ENCODE measurements at places on chromosomes 1 and 21. TPM values are rescaled to one million over a fixed set of nuclear protein-coding genes. Genes with fewer than 3 reads are reported as not detected.

The RIMKLA gene
- total RNA-seq: 1.2 TPM

The USP1 gene
- 65.9 TPM for total RNA-seq

DNA sequence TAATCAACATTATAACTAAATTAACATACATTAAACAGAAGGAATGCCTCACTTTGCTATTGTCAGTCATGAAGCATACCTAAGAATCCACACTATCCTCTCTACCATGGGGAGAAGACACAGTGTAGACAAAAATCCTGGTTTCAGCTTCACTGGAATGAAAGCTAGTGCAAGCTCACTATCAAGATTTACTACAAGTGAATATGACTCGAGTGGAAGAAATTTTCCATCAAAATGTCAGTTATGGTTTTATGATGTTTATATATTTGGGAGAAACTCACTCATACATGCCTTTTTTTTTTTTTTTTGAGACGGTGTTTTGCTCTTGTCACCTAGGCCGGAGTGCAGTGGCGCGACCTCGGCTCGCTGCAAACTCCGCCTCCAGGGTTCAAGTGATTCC, 424.3 kb downstream of the KCNT2 start:
- DNase-seq: no peak
- no peak overlapping the region for H3K27ac ChIP-seq
- no peaks in the 10 kb centered on the region for H3K4me1 ChIP-seq
- H3K27me3 ChIP-seq: no peaks in the 10 kb centered on the region

GRCh38 chr1:37883671-37884070, 24.3 kb upstream of the MTF1 start:
- no peak for DNase-seq
- H3K36me3 ChIP-seq: peaks cover 39% of the 10 kb centered on the region
- H3K4me1 ChIP-seq: peaks cover 9% of the 10 kb centered on the region
- no peak overlapping the region for H3K4me3 ChIP-seq

The CCDC30 gene
- 1.4 TPM for total RNA-seq

The PTPN14 gene
- total RNA-seq: 2.8 TPM

- H3K27ac ChIP-seq: no peak overlapping the region
- no peaks in the 10 kb centered on the region for H3K36me3 ChIP-seq
- no peaks in the 10 kb centered on the region for H3K27me3 ChIP-seq
- DNase-seq: peak; percentile 11
- H3K4me1 ChIP-seq: peaks cover 5% of the 10 kb centered on the region
- H3K4me3 ChIP-seq: no peak overlapping the region
Measured at GRCh38 chr21:15679630-15680029, 50.2 kb upstream of the USP25 start.

- no peaks in the 10 kb centered on the region for H3K4me1 ChIP-seq
- H3K4me3 ChIP-seq: no peak overlapping the region
- no peak overlapping the region for H3K27ac ChIP-seq
- no peak for DNase-seq
- no peaks in the 10 kb centered on the region for H3K36me3 ChIP-seq
Measured at GRCh38 chr1:31216016-31216415, 23.7 kb downstream of the NKAIN1 start.

DNA sequence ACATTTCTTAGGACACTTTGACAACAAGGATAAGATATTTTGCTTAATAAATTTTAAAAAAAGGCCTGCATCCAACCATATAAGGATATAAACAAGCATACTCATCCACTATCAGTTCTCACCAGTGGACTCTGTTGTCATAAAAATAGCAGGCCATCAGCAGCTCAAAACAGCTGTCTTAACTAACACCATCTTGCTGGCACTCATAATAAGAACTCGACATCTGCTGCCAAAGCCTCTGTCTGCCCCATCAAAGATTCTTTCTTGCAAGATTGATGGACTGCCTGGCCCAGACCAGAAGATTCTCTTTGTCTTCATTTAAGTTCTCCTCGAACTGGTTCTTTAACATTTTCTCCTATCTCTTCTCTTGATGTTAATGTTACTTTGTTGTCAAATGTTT, 10.1 kb downstream of the JMJD4 start:
- peaks cover 16% of the 10 kb centered on the region for H3K4me1 ChIP-seq
- H3K4me3 ChIP-seq: no peak overlapping the region
- H3K27ac ChIP-seq: no peak overlapping the region
- H3K36me3 ChIP-seq: peaks cover 5% of the 10 kb centered on the region

The ANP32E gene
- 201 TPM for total RNA-seq

DNA sequence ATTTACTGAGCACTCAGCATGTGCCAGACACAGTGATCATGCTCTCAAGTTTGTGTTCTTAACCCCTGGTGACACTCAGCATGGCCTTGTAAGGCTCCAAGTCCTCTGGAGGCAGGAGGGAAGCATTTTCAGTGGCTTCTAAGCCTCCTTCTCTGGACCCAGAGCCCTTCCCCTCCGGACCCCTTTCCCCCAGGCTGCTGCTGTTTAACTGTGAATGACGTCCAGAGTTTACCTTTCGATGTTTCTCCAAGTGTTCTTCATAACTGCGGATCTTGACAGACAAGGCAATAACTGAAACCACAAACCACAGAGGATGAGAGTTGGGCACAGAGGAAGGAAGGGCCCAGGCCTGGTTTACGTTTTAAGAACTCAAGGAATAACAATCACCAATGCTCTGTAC, 6.5 kb downstream of the MRPS15 start:
- no peak for DNase-seq
- peaks cover 38% of the 10 kb centered on the region for H3K36me3 ChIP-seq

- no peaks in the 10 kb centered on the region for H3K27me3 ChIP-seq
- no peaks in the 10 kb centered on the region for H3K4me1 ChIP-seq
- H3K36me3 ChIP-seq: peaks cover 6% of the 10 kb centered on the region
- no peak overlapping the region for H3K4me3 ChIP-seq
- peak; percentile 32 for DNase-seq
Measured at GRCh38 chr1:233025157-233025556, 74.7 kb downstream of the NTPCR start.

GRCh38 chr1:44847845-44848244, 4.8 kb upstream of the PTCH2 start:
- H3K36me3 ChIP-seq: peaks cover 33% of the 10 kb centered on the region
- H3K27me3 ChIP-seq: peaks cover 3% of the 10 kb centered on the region

- H3K36me3 ChIP-seq: no peaks in the 10 kb centered on the region
- no peaks in the 10 kb centered on the region for H3K4me1 ChIP-seq
- DNase-seq: no peak
- H3K27ac ChIP-seq: no peak overlapping the region
Measured at GRCh38 chr1:217734973-217735372, 103.8 kb downstream of the SPATA17 start.

The CTSS gene
- 37.0 TPM for total RNA-seq

GRCh38 chr21:25562660-25563059, 44.6 kb downstream of the MRPL39 start:
- H3K27ac ChIP-seq: peak overlapping the region; percentile 96
- H3K27me3 ChIP-seq: no peaks in the 10 kb centered on the region

The PRR9 gene
- total RNA-seq: not detected

DNA sequence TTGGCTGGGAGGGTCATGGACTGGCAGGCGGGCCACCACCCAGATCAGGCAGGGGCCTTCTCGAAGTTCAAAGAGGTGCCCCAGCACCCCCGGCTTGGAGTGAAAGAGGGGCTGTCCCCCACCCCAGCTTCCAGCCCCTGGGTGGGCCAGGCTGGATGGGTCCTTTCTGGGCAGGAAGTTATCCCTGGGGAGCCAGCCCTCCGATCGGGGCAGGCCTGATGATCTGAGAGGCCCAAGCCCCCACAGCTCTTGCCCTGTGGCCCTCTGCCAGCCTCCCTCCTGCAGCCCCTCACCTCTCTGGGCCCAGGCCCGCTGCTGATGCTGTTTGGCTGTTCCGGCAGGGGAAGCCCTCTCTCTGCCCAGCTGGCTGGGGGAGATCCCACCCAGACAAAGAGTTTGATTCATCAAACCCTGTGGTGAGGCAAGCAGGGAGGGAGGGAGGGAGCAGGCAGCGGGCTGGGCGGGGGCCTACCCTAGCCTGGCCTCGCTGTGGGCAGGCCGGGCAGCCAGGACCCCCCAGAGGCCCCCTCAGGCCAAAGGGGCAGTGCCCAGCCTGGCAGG, 2.5 kb downstream of the ARHGEF19 start:
- H3K4me1 ChIP-seq: peaks cover 4% of the 10 kb centered on the region
- no peak overlapping the region for H3K27ac ChIP-seq
- no peaks in the 10 kb centered on the region for H3K36me3 ChIP-seq
- no peaks in the 10 kb centered on the region for H3K27me3 ChIP-seq
- DNase-seq: no peak

The ADAMTS4 gene
- 6.5 TPM for total RNA-seq

DNA sequence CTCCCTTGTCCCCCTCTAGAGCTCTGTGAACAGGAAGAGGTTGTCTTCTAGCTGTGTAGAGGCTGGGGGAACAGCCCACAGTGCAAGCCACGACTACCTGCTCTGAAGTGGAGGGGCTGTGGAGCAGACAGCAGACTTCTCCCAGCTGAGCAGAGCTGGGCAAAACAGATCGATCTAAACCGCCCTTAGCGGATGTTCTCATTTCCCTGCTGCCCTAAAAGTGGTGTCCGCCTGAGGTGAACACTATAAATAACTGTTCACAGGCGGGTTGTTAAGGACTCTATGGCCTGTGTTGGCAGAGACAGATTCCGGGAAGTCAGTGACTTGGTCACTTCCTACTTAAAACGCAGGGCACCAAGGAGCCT, 203.2 kb downstream of the RHOU start:
- H3K27me3 ChIP-seq: no peaks in the 10 kb centered on the region
- H3K27ac ChIP-seq: no peak overlapping the region

- H3K27me3 ChIP-seq: no peaks in the 10 kb centered on the region
- H3K4me3 ChIP-seq: no peak overlapping the region
- DNase-seq: no peak
- no peak overlapping the region for H3K27ac ChIP-seq
- no peaks in the 10 kb centered on the region for H3K4me1 ChIP-seq
Measured at GRCh38 chr1:207172885-207173284, 68.9 kb downstream of the C4BPA start.

- no peak for DNase-seq
- H3K36me3 ChIP-seq: no peaks in the 10 kb centered on the region
- peaks cover 13% of the 10 kb centered on the region for H3K4me1 ChIP-seq
- H3K4me3 ChIP-seq: no peak overlapping the region
- H3K27me3 ChIP-seq: no peaks in the 10 kb centered on the region
Measured at GRCh38 chr1:207404849-207405525, 49.1 kb upstream of the CR2 start.

GRCh38 chr1:22252251-22252650, 109.4 kb upstream of the WNT4 start:
- DNase-seq: no peak
- no peak overlapping the region for H3K27ac ChIP-seq
- no peak overlapping the region for H3K4me3 ChIP-seq
- peaks cover 11% of the 10 kb centered on the region for H3K27me3 ChIP-seq
- H3K4me1 ChIP-seq: no peaks in the 10 kb centered on the region

All from activated naive CD4-positive, alpha-beta T cell treated with anti-CD3 and anti-CD28 coated beads for 36 hours (primary cell).